Activated naive CD4-positive, alpha-beta T cell treated with Interleukin-2 at 50 U/mL for 16 hours (primary cell): ENCODE measurements at places on chromosomes 3 and 15.
A peak's percentile ranks its signal among the peaks of the same experiment; 100 is the strongest.

DNA sequence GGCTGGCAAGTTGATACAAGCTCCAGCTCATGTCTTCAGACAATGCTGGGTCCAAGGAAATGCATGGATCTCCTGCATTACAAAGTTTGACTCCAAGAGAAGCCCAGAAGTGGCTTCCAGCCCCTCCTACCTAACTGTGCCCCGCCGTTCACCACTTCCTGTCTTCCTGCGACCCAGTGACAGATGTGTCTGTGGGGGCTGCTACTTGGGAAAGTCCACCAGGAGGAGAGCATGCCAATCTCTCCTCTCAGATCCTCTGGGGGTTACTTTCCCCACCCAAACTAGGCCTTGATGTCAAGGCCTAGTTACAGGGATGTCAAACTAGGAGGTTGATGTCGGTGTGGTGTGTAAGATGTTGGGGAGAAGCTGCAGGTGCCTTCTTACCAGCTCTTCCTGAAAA, 133.6 kb upstream of the RASGRP1 start:
- DNase-seq = peak; percentile 23

DNA sequence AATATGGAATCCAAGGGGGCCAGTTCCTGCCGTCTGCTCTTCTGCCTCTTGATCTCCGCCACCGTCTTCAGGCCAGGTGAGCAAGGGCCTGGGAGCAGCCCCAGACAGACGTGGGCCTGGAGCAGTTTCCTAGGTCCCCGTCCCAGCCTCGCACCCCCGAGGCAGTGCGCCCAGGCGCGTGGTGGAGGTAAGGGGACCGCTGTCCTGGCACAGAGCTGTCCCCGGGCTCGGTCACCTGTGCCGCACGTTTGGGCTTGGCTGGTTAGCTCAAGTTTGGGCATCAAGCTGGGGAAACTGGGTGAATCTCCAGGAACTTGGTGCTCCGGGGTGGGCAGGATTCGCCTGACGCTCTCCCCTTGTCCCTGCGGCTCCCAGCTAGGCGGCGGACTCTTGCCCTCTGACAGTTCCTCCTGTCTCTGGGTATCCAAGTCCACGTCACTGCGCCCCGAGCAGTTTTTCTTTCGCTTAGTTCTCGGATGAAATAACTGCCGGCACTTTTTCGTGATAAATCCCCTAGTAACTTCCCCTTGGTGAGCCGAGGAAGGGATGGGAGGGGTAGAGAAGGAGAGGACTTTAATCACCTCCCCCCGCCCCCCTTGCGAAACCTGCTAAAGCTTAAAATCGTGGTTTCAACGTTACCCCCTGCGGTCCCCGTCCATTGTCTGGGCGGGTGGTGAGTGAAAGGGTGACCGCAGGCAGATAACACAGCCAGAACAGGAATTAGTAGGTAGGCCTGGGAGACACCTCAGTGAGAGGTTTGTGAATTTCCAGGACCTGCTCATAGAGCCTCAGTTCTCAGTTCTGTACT, 901 bp downstream of the ALCAM start:
- peak; percentile 80 for DNase-seq

GRCh38 chr15:85583923-85584390, 203.6 kb downstream of the AKAP13 start:
- DNase-seq = no peak

- DNase-seq = no peak
These were observed 11.0 kb downstream of the CD47 start for GRCh38 chr3:108079877-108080276.

DNA sequence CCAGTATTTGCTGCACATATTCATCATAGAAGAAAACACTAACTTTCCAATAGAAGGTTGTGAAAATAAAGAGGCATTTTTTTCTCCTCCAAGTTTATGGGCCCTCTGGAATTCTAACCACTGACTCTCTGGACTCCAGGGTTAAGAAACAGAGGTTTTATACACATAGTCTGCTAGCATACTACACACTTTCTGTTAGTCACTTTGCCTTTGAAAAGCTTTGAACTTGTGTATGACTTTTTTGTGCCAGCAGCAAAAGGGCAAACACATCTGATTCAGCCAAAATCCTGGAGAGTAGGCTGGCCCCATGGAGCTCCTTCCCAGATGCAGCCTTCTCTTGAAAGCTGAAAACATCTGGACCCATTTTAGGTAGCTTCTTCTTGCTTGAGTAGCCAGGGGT, 6.2 kb downstream of the ZIC4 start:
- DNase-seq = no peak

DNA sequence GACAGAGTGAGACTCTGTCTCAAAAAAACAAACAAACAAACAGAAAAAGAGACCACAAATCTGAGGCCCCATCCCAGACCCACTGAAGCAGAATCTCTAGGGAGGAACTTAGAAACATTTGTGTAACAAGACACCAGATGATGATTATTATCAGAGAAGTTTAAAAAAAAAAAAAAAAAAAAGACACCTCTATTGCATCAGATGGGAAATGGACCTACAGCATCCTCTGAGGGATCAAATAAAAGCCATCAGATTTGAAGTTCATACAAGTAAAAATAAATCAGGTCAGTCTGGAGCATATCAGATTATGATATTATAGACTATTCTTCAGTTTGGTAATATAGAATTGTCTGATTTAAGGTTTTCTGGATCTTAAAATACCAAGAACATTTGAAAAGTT, 21.9 kb upstream of the LIPC start:
- DNase-seq = no peak

DNA sequence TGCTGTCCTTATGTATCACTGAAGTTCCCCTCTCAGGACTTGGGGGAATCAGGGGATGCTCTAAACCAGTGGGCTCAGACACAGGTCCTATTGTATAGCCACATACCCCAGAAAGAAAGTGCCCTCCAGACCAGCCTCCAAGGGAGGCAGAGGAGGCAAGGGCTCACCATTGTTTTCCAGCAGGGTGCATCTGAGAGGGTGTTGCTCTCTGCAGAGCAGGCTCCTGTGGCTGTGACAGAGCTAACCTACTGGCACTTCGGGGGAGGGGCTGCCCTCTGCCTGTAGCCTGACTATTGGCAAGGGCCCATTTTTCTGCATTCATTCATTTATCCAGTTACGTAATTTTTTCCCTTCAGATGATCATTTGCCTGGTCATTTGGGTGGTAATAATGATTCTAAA, 39.9 kb downstream of the EEFSEC start:
- no peak for DNase-seq

- DNase-seq = no peak
These were observed 36.9 kb upstream of the SKIL start for GRCh38 chr3:170320461-170321121.

- DNase-seq = no peak
These were observed 277.6 kb upstream of the STT3B start for GRCh38 chr3:31255007-31255581.

GRCh38 chr3:23202203-23202920, 765 bp upstream of the UBE2E2 start:
- DNase-seq = no peak

DNA sequence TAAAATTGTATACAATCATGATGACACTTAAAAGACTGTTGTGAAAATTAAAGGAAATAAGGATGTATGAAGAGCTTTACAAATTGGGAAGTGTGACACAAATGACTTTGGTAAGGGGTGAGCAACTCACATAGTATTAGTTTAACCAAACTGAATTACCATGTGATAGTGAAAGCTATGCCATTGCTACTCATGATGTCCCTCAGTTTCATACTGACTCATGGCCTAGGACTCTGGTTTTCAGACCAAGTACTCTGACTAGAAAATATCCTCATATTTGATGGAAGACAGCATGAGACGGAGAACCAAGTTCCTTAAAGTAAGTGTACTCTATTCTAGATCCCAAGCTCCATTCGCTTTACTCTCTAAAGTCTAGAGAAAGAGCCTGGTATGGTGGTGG, 203.2 kb upstream of the ICE2 start:
- no peak for DNase-seq

DNA sequence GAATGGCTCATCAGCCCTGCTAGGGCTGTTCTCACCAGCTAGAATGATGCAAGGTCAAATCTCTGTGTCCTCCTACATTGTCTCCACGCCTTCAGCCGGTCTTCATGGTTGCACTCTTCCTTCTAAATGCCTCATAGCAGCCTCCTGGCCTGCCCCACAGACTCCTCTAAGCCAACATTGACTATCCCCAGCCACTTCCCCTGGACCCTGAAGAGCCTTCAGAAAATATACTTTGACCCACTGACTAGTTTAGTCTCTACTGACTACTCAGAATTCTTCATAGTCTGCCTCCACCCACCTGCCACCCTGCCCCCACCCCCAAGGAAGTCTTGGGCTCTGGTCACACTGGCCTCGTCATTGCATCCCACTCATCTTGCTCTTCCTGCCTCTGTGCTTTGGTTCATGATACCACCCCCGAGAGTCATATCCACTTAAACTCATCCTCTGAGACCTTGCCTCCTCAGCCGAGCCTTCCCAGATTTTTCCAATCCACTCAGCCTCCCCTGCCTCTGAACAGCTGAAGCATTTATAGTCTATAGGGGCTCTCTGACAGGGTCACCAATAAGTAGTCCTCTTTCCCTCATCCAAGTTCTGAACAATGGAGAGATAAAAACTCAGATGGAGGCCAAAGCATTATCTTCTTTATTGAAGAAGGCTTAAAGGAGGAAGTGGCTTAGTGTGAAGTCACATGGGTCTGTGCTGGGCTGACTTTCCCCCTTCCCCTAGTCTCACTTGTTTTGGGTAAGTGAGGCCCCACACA, 9.5 kb upstream of the DOCK3 start:
- DNase-seq = no peak

DNA sequence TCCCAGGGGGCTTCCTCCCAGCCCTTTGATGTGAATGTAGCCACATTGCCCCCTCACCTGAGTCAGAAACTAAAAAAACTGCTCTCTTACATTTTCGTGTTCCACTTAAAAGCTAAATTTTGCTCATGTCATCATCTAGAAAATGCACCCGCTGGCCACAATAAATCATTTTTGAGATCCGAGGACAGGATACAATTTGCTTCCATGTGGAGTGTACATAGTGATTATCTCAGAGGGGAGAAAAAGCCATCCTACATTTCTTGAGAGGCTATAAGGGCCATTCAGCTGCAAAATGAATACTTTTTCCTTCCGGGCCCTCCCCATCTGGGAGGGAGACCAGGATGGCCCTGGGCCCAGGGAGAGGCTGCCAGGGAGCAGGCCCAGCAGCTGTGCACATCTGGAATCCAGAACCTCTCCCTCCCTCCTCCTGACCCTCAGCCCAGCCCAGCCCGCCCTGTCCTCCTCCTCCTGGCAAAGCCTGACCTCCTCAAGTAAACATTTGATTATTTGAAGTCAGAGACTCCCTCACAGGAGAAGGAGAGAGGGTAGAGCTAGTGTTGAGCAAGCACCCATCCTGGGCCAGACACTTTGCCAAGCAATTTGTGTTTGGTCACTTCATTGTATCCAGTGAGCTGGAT, 59.1 kb downstream of the CORO2B start:
- no peak for DNase-seq
